ENCODE measurements at places on chromosomes 7 and 10. TPM values are rescaled to one million over a fixed set of nuclear protein-coding genes. Genes with fewer than 3 reads are reported as not detected.

The OR2A5 gene
- not detected for total RNA-seq

The C10orf143 gene
- total RNA-seq: 1.6 TPM

The SGPL1 gene
- total RNA-seq: 51.5 TPM

DNA sequence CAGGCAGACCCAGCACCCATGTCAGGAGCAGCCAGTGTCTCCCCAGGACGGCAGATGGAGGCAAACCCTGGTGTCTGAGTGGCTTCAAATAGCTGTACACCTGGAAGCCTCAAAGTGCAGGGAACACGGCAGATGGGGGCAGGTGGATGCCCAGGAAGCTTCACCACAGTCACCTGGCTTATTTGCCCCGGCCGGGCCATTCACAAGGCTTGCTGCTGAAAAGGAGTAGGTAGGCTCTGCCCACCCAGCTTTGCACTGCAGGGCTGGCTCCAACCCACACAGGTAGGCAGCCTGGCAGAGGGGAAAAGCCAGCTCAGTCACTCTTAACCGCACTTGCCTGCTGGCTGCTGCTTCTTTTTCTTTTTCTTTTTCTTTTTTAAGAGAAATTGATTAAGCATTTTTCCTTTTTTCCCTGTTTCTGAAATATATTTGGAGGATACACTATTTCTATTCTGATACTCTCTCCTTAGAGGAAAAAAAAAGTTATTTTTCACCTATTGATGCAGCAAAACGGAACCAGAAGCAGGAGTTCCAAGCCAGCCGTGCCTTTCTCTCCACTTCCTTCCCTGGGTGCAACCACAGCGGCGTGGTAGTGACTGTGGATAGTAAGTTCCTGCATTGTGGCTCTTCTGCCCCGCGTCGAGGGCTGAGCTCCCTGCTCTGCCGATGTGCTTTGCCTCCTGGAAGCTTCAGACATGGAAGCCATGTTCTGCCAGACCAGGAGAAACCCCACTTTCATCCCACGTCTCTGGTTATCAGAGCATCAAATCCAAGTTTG is 118.3 kb downstream of the KLF6 start:
- H3K36me3 ChIP-seq: no peaks in the 10 kb centered on the region
- no peak overlapping the region for H3K27ac ChIP-seq
- no peaks in the 10 kb centered on the region for H3K27me3 ChIP-seq
- no peak for DNase-seq

- no peaks in the 10 kb centered on the region for H3K4me1 ChIP-seq
- H3K27ac ChIP-seq: no peak overlapping the region
- H3K36me3 ChIP-seq: no peaks in the 10 kb centered on the region
- no peak for DNase-seq
- H3K4me3 ChIP-seq: no peak overlapping the region
Observed at GRCh38 chr10:88108115-88108610, 244.7 kb downstream of the PTEN start.

DNA sequence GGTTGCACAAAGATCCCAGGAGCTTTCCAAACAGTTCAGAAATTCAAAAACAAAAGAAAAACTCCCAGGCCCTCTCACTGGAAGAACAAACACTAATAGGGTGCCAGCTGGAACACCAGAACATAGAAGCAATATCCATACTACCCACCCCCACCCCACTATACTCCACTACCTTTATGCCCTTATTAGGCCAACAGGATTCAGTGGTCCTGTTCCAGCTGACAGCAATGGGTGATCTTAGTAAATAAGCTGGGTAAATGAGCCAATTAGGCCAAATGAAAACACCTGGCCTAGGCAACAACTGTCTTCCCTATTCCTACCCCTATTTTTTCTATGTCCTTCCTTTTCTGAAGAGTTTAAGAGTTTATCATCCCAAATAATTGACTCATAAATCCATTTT is 11.7 kb downstream of the NOC3L start:
- H3K27me3 ChIP-seq: no peaks in the 10 kb centered on the region
- no peak overlapping the region for H3K4me3 ChIP-seq
- no peak for DNase-seq

- H3K4me1 ChIP-seq: peaks cover 24% of the 10 kb centered on the region
- no peak overlapping the region for H3K4me3 ChIP-seq
- no peaks in the 10 kb centered on the region for H3K36me3 ChIP-seq
- DNase-seq: no peak
- H3K27me3 ChIP-seq: no peaks in the 10 kb centered on the region
Observed at GRCh38 chr10:21061982-21062381, 164.9 kb upstream of the NEBL start.

GRCh38 chr10:78974617-78975317 is 94.0 kb upstream of the ZMIZ1 start:
- no peaks in the 10 kb centered on the region for H3K36me3 ChIP-seq
- peak overlapping the region; percentile 43 for H3K4me3 ChIP-seq
- peak; percentile 62 for DNase-seq
- H3K27ac ChIP-seq: peak overlapping the region; percentile 85
- peaks cover 36% of the 10 kb centered on the region for H3K4me1 ChIP-seq

- no peaks in the 10 kb centered on the region for H3K36me3 ChIP-seq
- no peak overlapping the region for H3K27ac ChIP-seq
- no peak overlapping the region for H3K4me3 ChIP-seq
- H3K4me1 ChIP-seq: peaks cover 9% of the 10 kb centered on the region
- DNase-seq: no peak
Observed at GRCh38 chr10:93248583-93249227, 175.0 kb downstream of the CYP26A1 start.

All from neural progenitor cell (in vitro differentiated cells).